GM18507 (cell line): ENCODE measurements at places on chromosomes 5 and 9.
A peak's percentile ranks its signal among the peaks of the same experiment; 100 is the strongest.

DNA sequence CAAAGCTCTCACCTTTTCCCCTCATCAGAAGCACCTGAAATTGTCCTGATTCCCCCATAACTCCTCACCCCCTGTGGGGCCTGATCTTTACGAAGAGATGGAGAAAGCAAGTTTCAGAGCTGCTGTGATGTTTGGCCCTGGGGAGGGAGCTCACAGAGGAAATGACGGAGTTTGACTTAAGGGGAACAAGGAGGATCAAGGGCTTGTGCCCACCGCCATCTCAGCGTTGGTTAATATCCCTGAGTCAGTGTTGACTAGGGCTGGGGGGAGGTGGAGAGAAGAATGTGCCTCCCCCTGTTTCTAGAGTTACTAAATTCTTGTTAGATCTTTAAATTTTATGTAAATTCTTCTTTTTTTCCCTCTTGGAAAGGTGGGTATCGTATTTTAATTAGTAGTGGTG lies 27.8 kb downstream of the FGF18 start:
- DNase-seq = no peak

DNA sequence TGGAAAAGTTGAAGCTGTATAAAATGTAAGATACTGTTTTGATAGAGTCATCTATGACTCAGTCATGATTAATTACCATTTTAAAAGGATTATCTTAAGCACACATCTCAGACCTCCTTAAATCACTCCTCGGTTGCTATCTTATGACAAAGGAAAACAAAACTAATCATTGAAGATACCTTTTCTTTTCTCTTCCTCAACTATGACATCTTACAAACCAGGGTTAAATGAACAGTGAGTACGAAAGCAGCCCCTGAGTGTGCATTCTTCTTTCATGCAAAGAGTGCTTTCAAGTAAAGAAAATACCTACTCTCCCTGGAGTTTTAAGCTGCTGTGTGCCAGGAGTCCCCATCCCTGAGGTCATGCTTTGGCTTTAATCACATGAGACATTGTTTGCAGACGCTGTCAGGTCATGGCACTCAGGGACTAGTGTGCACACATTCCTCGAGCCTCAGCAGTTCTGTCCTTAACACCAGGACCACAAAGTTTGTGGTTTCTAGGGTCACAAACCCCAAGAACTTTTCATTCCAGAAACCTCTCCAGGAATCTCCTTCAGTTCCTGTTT lies 86.7 kb upstream of the ICE1 start:
- no peak for DNase-seq

DNA sequence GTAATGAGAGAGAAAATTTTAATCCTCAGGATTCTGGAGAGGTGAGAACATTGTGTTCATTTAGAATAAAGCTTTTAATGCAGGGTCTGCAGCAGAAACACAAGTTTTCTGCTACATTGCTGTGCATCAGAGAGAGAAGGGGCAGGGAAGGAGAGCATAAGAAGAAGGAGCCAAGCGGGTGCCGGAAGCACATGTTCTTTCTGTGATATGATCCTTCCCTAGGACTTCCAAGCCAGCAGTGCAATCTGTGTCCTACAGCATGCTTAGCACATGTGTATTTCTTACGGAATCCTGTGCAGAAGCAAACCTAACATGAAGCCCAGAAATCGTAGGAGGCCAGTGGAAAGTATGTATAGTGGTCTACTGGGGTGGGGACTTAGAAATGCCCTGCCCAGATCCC lies 458.3 kb upstream of the BRINP1 start:
- no peak for DNase-seq

DNA sequence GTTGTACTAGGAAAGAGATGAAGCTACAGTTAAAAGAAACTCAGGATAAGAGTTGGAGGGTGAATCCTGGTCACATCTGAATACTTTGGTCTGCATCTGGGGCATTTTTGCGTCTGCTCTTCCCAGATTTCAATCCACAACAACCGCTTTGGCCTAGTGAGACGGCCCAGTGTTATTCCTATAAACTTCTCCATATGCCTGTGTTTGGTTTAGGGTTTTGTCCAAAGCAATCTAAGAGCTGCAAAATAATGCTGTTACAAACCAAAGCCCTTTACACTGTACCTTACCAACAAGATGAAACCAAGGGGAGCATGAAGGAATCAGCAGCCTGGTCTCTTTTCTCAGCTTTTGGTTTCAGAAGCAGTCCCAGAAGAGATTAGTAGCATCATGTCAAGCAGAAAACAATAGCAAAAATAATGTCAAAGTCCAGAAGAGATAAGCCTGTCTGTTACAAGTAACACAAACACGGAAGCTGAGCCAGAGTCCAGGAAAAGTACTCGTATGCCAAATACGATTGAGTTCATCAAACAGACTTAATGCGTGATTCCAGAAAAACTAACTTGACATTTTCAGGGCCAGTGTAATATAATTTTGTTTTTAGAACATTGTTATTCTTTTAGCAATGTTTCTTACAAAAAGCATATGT lies 379.9 kb upstream of the ACO1 start:
- no peak for DNase-seq

DNA sequence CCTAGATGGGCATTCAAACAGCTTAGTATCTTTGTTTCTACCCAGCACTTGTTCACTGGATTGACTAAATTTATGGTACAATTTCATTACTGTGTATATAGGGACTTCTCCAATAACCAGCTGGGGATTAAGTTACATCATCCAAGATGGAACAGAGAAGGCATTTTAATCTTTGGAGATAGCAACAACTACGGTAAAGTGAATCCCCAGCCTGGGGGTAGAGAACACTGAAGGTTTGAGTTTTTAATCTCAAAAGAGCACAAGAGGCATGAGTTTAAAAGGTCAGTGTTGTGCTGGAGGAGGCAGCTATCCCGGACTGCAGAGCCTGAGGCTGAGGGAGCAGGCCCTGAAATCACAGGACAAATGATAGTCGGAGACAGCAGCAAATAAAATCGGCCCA lies 28.6 kb downstream of the DDX31 start:
- no peak for DNase-seq

- no peak for DNase-seq
Measured at GRCh38 chr5:40331616-40332015, 348.1 kb upstream of the PTGER4 start.

GRCh38 chr5:83751201-83751600 lies 30.5 kb upstream of the HAPLN1 start:
- DNase-seq = no peak

DNA sequence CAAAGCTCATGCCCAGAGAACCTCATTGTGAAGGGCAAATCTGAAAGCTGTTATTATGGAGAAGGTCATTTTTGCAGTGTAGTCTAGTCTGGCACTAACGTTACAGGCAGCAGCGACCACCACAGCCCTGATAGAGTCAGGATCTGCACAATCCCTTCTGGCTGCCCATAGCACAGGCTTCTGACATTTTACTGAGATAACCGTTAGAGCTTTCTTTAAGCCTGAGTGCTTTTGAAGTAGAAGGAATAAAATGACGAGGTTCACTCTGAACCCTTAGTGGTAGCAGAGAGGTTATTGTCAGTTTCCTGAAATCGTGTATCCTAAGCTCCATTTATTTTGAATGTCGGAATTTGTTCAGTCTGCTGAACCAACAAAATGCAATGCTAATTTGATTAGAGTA lies 505.1 kb downstream of the CDH12 start:
- DNase-seq = no peak

GRCh38 chr9:9792144-9792857 lies 820.5 kb downstream of the PTPRD start:
- DNase-seq = no peak

- DNase-seq = no peak
Measured at GRCh38 chr5:143501310-143502044, 98.0 kb upstream of the NR3C1 start.

DNA sequence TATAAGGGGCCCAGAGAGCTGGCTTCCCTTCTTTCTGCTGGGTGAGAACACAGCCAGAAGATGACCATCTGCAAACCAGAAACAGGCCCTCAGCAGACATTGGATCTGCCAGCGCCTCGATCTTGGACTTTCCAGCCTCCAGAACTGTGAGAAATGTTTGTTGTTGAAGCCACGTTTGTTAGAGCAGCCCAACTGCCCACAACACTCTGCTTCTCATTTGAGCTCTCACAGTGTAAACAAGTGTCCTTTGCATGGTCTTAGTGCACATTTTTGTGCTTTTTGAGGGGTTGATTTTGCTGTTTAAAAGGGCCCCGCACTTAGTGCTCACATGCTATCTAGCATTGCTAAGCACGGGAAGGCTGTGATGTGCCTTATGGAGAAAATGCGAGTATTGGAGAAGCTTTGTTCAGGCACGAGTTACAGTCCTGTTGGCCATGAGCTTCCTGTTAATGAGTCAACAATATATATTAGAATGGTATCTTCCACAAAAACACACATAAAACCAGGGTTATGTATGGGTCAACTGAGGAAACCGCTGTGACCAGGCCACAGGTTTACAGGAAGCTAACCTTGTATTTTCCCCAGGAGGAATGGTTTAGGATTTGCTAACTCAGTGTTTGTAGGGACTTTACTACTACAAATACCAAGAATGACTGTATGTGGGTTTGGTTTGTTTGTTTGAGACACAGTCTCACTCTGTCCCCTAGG lies 11.9 kb downstream of the CMBL start:
- DNase-seq = no peak

- DNase-seq = no peak
Measured at GRCh38 chr9:14366076-14366475, 52.1 kb upstream of the NFIB start.

DNA sequence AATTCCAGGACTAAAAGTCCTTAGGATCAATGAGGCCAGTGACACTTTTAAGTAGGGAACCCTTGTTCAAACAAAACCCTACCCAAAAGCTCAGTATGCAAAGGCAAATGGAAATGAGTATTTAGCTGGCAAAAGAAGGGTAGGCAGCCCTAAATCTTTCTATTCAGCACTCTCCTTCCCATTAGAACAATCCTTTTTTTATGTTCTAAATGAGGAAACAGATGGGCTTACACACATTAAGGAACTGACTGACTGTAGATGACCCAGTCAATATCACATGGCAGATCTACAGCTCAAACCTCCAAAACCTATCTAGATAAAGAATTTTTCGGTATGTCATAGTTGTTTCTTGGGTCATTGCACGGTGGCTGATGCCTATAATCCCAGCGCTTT lies 7.2 kb downstream of the CSNK1A1 start:
- DNase-seq = no peak

GRCh38 chr5:68225188-68225910 lies 9.8 kb downstream of the PIK3R1 start:
- DNase-seq = no peak

- DNase-seq = no peak
Measured at GRCh38 chr5:14439087-14439871, 142.3 kb upstream of the OTULINL start.

GRCh38 chr9:131432597-131433301 lies 38.9 kb downstream of the PRRC2B start:
- no peak for DNase-seq

DNA sequence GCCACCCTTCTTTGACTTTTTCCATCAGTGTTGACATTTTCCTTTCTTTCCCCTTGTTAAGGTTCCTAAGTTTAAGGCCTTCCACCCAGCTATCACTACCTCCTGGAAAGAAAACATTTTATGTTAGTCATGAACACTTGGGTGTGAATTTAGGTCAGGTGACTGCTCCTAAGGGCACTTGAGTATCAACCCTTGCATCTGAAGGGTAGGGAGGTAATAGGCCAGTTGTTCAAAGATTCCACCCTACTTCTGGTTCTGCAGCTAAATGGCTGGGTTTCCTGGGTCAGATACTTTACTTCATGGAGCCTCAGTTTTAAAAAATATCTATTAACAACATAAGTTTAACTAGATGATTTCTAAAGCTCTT lies 49.1 kb upstream of the OSMR start:
- no peak for DNase-seq

- DNase-seq = no peak
Measured at GRCh38 chr9:130043654-130044623, 950 bp upstream of the FNBP1 start.

DNA sequence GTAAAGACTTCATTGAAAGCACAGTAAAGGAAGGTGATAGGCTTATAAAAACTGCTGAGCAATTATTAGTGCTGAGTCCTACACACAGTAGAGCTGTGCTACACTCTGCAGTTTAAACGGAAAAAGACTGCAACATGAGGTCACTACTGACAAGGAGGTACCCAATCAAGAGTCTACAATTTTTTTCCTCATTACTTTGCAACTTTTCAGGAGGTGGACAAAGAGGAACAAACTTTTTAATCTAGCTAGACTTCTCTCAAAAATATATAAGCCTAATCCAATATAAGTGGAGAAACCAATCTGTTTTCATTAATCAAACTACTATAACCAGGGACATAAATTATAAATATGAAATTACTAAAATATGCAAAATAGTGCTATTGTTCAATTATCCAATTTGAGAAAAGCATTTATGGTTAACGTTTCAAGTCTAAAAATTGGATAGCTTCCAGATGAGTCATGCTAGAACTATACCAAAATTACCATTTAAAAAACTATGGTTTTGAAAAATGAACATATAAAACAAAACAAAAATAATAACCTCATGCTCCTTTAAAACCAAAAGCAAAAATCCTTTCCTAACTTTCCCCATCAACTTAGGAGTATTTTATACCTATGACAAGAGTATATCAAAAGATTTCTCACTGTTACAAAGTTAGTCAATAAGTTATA lies 37.7 kb downstream of the FAM13B start:
- DNase-seq = no peak

GRCh38 chr5:40033009-40033408 lies 608.2 kb upstream of the DAB2 start:
- DNase-seq = no peak

GRCh38 chr9:92147030-92147851 lies 32.0 kb upstream of the SPTLC1 start:
- DNase-seq = peak; percentile 26

- no peak for DNase-seq
Measured at GRCh38 chr5:83066548-83067110, 10.6 kb downstream of the TMEM167A start.

DNA sequence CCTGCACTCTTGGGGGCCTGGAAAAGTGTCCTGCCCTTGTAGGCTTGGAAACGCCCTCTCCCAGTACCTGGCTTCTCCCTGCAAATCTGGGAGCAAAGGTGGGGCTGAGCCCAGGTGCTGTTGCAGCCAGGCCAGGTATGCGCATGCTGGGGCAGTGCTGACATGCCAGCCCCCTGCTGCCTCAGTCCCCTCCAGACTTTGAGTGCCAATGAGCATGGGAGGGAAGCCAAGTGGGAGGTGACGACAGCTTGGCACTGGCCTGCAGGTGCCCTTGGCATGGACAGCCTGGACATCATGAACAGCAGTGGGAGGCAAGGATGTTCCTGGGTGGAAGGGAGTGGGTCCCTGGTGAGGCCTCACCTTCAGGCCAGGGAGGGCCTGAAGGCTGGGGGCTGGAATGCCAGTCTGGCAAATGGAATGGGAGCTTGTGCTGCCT lies 1494.4 kb upstream of the NUDT12 start:
- DNase-seq = no peak
